ENCODE measurements at places on chromosomes 2 and 18.

DNA sequence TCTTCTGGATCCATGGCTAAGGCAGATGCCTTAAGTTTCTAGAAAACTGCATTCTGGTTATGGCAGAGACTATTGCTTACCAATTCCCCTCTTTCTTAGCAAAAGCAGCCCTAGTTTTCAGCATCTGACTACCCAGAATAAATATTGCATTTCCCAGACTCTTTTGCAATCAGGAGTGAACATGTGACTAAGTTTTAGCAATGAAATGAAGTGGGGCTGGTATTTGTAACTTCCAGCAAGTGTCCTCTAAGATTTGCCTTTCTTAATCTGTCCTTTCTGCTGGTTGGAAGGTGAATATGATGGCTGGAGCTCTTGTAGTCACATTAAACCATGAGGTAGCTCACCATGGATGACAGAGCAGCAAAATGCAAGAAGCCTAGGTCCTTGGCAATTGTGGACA is 132.9 kb upstream of the PKDCC start:
- no peak for DNase-seq

DNA sequence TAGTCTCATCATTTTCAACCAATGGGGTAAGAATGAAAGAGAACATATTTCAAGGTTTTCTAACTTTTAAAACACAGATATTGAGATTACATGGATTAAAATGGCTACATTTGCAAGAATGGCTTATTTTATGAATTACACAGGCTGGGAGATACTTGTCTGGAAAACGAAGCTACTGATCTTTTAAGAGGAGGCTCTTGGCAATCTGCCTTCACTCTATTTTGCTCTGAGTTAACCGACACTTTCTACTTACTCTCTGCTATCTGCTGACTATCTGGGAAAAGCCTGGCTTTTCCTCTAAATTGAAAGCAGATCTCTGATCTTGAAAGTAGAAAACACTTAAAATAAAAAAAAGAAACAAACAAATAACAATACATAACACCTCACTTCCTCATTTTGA is 325.4 kb upstream of the LINC00305 start:
- no peak for DNase-seq

- DNase-seq: no peak
Observed at GRCh38 chr2:77977471-77978063, 455.4 kb upstream of the LRRTM4 start.

DNA sequence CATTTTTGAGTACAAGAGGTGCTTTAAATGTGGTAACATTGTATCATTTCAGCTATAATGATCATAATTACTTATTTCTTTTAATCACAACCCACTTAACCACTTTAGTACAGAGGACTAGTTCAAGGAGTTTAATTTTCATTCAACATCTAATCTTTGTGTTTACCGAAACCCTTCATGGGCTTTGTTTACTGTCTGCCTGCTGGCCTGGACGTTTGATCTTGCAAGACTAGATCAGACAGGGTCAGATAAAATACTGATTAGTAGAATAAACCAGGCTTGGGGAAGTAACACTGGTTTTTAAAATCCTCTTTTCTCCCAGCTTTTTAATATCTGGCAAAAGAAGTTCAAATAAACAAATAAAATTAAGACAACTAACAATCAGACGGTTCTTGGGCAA is 93.6 kb downstream of the SATB2 start:
- DNase-seq: no peak

- no peak for DNase-seq
Observed at GRCh38 chr2:18510775-18511174, 49.7 kb downstream of the RDH14 start.

DNA sequence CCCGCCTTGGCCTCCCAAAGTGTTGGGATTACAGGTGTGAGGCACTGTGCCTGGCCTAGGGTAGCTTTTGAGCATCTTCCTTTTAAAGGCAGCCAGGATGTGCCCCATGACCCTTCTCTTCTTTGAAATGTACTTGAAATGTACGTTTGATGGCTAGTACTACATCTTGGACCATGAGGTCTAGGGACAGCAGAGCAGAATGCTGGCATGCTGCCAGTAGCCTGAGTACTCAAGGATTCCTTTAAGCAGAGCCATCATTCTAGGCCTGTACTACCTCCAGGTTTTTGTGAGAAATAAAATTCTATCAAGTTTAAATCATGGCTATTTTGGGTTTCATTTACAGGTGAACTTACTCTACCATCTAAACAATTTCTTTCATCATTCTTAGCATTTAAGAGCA is 2.9 kb upstream of the EML6 start:
- no peak for DNase-seq

GRCh38 chr2:149449017-149449416 is 118.6 kb downstream of the LYPD6 start:
- no peak for DNase-seq
